ENCODE measurements at places on chromosomes 4 and X.

DNA sequence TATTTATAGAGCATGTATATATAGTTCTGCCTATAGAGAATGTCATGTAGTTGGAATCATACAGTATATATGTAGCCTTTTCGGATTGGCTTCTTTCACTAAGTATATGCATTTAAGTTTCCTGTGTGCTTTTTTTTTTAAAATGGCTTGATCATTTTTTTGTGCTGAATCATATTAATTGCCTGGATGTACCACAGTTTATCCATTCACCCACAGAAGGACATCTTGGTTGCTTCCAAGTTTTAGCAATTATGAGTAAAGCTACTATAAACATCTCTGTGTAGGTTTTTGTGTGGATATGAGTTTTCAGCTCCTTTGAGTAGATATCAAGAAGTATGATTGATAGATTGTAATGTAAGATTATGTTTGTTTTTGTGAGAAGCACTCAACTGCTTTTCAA, 23.8 kb downstream of the PTTG2 start:
- DNase-seq, result no peak

DNA sequence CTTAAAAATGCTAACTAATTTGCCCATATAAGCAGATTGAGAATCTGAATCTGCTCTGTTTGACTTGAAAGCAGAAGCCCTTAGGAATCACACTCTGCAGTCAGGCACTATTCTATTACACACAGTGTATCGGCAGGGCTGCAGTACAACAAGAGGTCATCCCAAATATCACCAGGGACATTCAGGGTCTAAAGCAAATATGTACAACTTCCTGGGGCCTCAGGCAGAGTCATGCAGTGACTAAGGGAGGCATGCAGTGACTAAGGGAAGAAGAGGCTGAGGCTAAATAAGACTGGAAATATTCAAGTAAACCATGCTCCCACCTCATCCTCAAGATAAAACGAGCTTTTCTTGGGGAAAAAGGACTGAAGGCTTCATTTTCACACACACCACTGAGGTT, 20.9 kb downstream of the MAPK10 start:
- no peak for DNase-seq

DNA sequence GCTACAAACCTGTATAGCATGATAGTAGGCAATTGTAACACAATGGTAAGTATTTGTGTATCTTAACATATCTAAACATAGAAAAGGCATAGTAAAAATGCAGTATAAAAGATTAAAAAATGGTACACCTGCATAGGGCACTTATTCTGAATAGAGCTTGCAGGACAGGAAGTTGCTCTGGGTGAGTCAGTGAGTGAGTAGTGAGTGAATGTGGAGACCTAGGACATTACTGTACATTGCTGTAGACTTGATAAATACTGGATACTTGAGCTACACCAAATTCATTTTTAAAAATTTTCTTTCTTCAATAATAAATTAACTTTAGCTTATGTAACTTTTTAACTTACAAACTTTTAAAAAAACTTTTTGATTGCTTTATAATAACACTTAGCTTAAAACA, 68.2 kb upstream of the MAML3 start:
- no peak for DNase-seq

- no peak for DNase-seq
Measured at GRCh38 chr4:167282171-167282864, 48.0 kb upstream of the SPOCK3 start.

DNA sequence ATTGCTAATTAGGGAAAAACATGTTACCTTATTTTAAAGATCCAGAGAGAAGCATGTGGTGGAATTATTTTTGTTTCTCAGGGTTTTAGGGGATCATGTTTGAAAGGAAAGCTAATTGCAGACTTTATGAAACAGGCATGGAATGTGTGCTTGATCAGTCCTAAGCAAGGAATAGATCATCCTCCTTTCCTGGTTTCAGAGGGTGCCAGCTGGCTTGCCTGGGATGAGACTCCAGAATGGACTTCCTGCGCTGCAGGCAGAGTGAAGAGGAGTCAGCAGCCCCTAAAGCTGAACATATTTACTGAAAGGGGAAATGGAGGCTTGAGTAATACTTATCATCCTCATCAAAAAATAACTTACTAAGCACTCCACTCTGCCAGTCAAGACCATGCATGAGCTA, 13.3 kb downstream of the FGF5 start:
- no peak for DNase-seq

- no peak for DNase-seq
Measured at GRCh38 chr4:185821029-185821419, 9.0 kb upstream of the SORBS2 start.

DNA sequence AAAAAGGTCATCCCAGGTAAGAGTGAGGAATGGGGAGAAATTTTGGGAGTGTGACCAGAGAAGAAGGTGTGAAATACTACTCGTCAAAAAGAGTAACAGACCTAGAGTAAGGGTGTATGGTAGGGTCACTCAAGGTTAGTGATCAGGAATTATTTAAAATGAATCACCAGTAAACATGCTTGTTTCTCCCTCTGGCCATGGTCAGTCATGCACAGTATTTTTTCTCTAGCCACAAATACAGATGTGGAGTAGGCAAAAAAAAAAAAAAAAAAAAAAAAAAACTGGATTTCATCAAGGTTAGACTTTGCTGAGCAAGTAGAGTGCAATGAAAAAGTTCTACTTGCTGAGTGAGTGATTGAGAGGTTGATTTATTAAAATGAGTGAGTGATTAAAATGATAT, 34.2 kb upstream of the SLIT2 start:
- DNase-seq, result no peak

- no peak for DNase-seq
Measured at GRCh38 chrX:10381193-10381592, 224.4 kb downstream of the CLCN4 start.

- DNase-seq, result peak; percentile 55
Measured at GRCh38 chr4:73776321-73776729, 36.0 kb downstream of the CXCL8 start.

DNA sequence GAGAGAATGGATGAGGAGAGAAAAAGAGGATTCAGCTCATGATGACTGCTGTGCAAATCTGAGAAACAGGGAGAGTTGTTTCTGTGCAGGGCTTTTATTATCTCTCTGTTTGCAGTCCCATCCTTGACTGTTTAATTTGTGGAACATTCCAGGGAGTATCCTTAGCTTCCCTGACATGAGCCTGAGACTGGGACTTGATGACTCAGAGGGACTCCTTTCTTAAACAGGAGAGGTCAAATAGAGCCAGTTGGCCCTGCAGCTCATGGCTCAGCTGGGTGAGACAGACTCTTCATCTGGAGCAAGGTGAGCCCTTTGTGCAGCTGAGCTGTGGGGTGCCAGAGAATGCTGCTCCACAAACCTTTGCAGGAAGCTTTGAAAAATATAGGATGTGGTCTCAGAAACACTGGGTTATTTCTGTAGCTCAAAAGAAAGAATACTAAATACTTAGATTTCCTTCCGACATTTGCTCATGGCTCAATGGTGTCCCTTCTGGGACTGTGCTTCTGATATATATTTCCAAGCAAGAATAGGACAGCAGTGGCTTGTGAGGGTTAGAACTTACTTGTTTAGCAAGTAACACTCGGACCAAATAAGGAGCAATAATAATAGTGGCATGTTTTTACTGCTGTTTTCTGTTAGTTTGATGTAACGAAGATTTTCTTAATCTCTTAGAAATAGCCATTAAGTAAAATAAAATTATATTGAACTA, 14.5 kb downstream of the ARHGAP24 start:
- no peak for DNase-seq

GRCh38 chr4:185748901-185749390, 63.0 kb downstream of the SORBS2 start:
- no peak for DNase-seq

DNA sequence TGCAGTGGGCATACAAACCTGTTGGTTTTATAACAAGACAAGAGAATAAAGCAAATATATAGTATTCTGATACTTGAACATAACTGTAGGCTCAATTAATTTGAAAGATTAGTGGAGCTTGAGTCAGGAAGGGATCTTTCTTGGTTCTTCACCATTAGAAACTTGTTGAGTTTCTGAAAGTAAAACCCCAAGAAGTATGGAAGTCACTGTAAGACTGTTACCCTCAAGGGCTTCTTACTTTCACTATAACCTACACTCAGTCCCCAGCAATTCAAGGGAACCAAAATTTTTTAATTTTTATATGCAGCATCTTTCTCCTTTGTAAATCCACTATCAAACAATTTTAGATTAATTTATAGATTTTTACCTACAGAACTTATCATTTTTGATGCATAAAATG, 2019.2 kb upstream of the ADGRL3 start:
- DNase-seq, result no peak

DNA sequence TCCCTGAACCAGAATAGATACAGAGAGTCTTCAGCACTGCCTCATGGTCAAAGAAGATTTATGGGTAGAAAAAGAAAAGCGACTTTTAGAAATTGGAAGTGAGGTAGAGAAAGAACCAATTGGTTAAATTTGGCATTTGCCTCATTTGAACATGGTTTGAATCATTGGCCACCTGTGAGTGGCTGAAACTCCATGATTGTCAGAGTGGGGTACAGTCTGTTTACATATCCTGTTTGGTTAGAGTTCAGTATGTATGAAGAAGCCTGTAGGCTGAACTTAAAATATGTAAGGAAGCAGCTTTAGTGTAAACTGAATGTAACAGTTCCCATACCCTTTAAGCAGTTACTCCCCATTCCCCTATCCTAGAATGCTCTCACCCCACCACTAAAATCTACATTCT, 76.0 kb upstream of the CTSO start:
- DNase-seq, result no peak

- DNase-seq, result peak; percentile 73
Measured at GRCh38 chr4:77734928-77735327, 84.2 kb downstream of the CNOT6L start.

GRCh38 chr4:101259876-101260275, 87.5 kb downstream of the PPP3CA start:
- DNase-seq, result no peak

GRCh38 chrX:25754399-25754798, 383.7 kb upstream of the MAGEB18 start:
- no peak for DNase-seq

DNA sequence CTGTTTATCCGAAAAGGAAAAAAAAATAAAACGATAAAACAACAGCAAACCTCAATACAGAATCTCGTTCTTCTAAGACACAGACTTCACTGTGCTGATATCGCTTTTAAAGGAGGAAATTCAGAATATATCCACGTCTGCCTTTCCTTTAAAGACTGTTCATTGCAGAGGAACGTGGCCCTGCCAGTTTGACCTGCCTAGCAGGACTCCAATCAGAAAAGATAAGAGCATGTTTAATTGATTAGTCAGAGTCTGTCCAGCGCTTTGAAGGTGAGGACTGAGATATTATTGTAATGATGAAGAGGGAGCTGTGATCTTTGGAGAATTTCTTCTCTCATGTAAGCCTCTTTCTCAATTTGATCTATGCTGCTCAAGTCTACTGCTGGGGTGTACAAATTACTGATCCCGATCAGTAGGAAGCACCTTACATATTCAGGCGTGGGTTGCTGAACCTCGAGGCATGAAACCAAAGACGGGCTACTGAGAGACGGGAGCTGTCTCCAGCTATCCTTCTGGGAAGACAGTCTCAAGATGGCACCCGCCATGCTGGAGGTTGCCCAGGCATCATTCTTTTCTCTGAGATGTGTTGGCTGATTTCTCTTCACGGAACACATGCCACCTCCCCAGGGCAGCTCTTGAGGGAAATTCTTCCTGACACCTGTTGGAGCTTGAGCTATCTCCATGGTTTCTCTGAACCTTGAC, 146.1 kb downstream of the SHOX start:
- no peak for DNase-seq

- peak; percentile 39 for DNase-seq
Measured at GRCh38 chr4:15832523-15833451, 54.7 kb downstream of the CD38 start.

GRCh38 chr4:183434264-183434663, 10.2 kb upstream of the CDKN2AIP start:
- DNase-seq, result no peak

- DNase-seq, result no peak
Measured at GRCh38 chrX:22800806-22801205, 199.0 kb upstream of the DDX53 start.

- DNase-seq, result no peak
Measured at GRCh38 chrX:86237482-86237881, 89.2 kb downstream of the DACH2 start.

- DNase-seq, result peak; percentile 43
Measured at GRCh38 chr4:151930372-151930771, 169.6 kb upstream of the GATB start.

GRCh38 chr4:102497986-102498385, 3.2 kb upstream of the NFKB1 start:
- no peak for DNase-seq

DNA sequence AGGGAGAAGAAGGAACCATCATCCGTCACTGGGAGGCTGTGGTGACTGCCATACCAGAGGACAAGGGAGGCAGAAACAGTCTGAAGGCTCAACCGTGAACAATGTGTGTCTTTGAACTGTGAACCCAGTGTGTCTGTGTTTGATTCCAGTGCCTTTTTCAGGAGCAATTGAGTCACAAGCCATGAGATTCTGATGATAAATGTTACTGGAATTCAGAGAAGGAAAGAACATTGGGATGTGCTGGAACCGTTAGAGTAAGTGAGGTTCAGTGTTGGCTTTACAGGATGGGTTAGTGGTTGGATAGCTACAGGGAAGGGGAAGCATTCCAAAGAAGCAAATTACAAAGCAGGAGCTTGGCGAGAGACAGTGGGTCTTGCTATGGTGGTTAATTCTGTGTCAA, 464.4 kb downstream of the TRIML1 start:
- no peak for DNase-seq

- DNase-seq, result no peak
Measured at GRCh38 chr4:150152766-150153165, 74.5 kb downstream of the DCLK2 start.

GRCh38 chrX:40871385-40872082, 136.2 kb upstream of the MED14 start:
- no peak for DNase-seq

GRCh38 chr4:38188631-38189101, 228.5 kb downstream of the PTTG2 start:
- DNase-seq, result no peak

- no peak for DNase-seq
Measured at GRCh38 chr4:79980448-79980847, 92.6 kb downstream of the ANTXR2 start.

DNA sequence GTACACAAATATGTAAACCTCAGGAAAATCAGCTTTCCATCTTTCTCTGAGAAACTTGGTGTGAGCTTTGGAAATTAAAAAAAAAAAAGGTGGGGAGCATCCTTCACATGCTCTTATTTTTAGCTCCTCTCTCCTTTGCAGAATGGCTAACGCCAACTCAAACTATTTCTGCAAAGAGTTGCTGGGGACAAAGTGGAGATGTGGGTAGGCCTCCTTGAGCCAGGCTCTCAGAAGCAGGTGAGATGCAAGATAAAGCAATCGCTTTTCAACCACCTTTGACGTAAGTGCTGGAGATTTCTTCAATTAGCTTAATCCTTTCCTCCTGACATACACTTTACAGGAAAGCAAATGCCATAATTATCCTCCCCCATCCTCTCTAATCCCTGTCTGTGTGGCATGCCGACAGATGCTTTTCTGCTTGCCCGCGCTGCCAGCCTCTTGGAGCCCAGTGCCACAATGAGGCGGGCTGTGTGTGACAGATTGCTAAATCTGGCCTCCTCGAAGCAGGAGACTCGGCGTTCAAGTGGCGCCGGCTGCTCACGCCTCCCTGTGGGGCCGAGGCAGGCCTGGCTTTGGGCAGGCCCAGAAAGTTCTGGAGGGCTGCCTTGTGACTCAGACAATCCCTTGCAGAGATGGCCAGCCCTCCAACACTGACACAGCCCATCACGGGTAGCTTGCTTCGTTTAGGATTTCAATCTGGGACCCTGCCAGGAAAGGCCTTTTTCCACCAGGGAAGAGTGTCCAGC, 64.9 kb upstream of the SOD3 start:
- no peak for DNase-seq

- DNase-seq, result no peak
Measured at GRCh38 chr4:140762202-140762601, 6.0 kb upstream of the TBC1D9 start.

GRCh38 chr4:150366487-150366999, 215.4 kb upstream of the MAB21L2 start:
- peak; percentile 9 for DNase-seq

Measured in inflammatory macrophage (primary cell).